ENCODE measurements at places on chromosomes 16 and 17. TPM values are rescaled to one million over a fixed set of nuclear protein-coding genes. Genes with fewer than 3 reads are reported as not detected.

CPNE7 gene
- 0.65 TPM for total RNA-seq

SLC5A10 gene
- not detected for total RNA-seq

C17orf50 gene
- total RNA-seq = not detected

TAC4 gene
- not detected for total RNA-seq

OR1A1 gene
- total RNA-seq = not detected

ZNHIT3 gene
- 28.9 TPM for total RNA-seq

PDE6G gene
- 4.3 TPM for total RNA-seq

FAM234A gene
- 41.0 TPM for total RNA-seq

C16orf89 gene
- not detected for total RNA-seq

FOXJ1 gene
- under 0.01 TPM for total RNA-seq

ADAP2 gene
- total RNA-seq = 0.43 TPM

BAIAP3 gene
- total RNA-seq = 1.3 TPM

CDRT15L2 gene
- not detected for total RNA-seq

ARSG gene
- 1.9 TPM for total RNA-seq

Data from dermis lymphatic vessel endothelial cell (primary cell).